ENCODE measurements at places on chromosomes 3 and 15.

GRCh38 chr3:46632792-46633191 lies 20.5 kb downstream of the FAM240A start:
- no peak for DNase-seq

GRCh38 chr3:195441476-195441991 lies 1.3 kb downstream of the ACAP2 start:
- DNase-seq = no peak

- no peak for DNase-seq
Observed at GRCh38 chr15:45307230-45307924, 55.3 kb downstream of the SLC28A2 start.

DNA sequence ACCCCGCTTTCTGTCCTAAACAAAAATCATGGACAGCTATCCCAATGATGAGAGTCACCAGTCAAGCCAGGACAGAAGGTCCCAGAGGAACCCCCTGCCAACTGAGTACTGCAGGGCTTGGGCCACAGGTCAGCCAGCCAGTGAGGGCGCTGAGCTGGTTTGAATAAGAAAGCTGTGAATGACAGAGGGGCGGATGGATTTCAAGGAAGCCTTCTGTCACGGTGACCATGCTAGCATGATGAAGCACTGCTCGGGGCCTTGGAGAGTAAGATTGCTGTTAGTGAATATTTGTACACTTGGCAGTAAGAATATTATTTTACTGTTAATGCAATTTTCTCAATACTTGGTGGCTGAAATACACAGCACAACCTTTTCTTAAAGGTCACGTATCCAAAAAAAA lies 734.0 kb upstream of the NR2F2 start:
- DNase-seq = peak; percentile 52

Data from mesendoderm (in vitro differentiated cells).